ENCODE measurements at places on chromosomes 1 and 21.

GRCh38 chr1:161159913-161160243 is 578 bp downstream of the USP21 start:
- DNase-seq = no peak

DNA sequence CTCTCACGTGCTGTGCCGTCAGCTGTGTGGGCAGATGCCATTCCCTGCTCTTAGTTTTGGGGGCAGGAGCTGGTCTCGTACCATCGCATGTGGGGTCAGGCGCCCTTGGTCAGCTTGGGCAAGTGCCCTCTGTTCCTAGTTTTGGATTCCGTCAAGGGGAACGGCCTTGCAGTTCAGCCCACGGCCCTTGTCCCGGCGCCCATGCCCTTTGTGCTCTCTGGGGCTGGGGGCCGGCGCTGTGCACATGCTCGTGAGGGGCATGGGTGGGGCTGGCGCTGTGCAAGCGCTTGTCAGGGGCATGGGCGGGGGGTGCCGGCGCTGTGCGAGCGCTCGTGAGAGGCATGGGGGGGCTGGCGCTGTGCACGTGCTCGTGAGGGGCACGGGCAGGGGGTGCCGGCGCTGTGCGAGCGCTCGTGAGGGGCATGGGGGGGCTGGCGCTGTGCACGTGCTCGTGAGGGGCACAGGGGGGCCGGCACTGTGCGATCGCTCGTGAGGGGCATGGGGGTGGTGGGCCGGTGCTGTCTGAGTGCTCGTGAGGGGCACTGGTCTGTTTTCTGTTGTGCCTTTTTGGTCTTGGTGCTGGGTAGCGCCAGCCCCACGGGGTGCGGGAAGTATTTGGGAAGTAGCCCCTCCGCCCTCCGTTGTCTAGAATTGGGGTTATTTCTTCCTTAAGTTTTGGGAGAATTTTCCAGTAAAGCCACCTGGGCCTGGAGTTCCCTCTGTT is 29.5 kb upstream of the DIP2A start:
- DNase-seq = no peak

GRCh38 chr1:23551849-23552248 is 7.5 kb downstream of the ID3 start:
- DNase-seq = no peak

GRCh38 chr1:91948097-91948496 is 1.1 kb upstream of the BRDT start:
- no peak for DNase-seq

- no peak for DNase-seq
These were observed 2.9 kb upstream of the CAMK1G start for GRCh38 chr1:209580577-209580976.

DNA sequence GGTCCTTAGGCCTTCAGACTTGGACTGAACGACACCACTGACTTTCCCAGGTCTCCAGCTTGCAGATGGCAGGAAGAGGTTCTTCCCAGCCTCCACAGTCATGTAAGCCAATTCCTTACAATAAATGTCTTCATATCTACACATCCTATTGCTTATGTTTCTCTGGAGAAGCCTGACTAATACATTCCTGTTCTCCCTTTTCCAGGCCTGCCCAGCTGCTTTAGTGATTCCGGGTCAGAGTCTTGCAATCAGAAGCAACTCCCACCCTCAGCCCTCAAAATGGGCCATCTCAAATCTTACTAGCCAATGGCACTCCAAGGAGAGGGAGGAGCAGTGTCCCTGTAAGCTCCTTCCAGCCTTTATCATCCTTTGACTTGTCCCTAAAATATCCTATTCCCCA is 16.4 kb upstream of the CPT2 start:
- DNase-seq = no peak

DNA sequence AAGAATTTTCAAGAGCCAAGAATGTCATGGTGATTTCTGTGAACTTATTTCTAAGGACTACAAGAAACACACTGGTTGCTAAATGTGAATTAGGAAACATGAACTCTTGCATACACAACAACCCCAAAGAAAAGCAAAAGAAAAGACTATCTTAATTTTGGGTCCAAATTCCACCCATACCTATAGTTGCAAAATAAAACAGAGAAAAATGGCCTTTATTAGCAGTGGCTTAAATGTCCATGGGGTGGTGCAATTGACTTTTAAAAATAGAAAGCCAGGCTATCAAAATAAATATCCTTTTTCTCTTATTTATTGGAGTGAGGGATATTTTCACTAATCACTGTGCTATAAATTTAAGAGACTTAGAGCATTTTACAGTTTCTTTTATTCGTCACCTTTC is 80.9 kb upstream of the DPYD start:
- DNase-seq = no peak

GRCh38 chr1:152836870-152837269 is 5.8 kb upstream of the LCE6A start:
- DNase-seq = no peak

DNA sequence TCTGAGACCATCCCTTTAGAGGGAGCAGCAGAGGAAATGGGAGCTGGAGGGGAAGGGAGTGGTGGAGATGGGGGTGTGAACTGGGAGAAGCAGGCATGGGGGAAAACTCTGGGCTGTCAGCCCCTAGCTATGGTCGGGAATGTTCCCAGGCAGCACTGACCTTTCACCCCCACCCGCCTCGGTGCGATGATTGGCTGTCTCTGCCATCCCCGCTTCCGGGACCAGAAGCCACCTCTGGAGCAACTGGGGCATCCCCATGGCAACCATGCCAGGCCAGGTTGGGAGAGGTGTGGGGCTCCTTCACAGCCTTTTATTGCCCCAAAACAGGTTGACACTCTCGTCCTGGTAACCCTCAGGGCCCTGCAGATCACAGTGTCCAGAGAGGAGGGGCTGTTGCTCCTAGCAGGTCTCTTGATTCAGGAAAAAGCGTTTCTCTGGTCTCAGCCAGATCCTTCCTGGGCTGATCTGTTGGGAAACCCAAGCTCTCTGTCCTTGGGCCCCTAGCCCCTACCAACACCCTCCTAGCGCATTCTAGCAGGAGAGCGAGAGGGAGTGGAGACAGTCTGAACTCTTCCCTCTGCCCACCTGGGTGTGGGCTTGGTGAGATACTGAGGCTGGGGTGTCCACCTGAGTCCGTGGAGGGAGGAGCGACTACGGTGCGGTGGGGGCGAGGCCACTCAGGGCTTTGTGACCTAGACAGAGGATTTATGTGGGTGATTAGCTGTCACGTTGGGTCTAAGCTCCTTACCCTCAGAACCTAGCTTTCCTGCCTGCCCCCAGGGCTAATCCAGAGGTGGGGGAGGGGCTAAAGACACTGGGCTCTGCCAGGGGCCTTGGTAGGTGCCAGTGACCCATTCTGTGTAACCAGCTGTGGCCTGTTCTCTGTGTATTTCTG is 12.2 kb upstream of the SLC6A9 start:
- DNase-seq = no peak

- no peak for DNase-seq
These were observed 15.9 kb downstream of the LYPD8 start for GRCh38 chr1:248739572-248740205.

DNA sequence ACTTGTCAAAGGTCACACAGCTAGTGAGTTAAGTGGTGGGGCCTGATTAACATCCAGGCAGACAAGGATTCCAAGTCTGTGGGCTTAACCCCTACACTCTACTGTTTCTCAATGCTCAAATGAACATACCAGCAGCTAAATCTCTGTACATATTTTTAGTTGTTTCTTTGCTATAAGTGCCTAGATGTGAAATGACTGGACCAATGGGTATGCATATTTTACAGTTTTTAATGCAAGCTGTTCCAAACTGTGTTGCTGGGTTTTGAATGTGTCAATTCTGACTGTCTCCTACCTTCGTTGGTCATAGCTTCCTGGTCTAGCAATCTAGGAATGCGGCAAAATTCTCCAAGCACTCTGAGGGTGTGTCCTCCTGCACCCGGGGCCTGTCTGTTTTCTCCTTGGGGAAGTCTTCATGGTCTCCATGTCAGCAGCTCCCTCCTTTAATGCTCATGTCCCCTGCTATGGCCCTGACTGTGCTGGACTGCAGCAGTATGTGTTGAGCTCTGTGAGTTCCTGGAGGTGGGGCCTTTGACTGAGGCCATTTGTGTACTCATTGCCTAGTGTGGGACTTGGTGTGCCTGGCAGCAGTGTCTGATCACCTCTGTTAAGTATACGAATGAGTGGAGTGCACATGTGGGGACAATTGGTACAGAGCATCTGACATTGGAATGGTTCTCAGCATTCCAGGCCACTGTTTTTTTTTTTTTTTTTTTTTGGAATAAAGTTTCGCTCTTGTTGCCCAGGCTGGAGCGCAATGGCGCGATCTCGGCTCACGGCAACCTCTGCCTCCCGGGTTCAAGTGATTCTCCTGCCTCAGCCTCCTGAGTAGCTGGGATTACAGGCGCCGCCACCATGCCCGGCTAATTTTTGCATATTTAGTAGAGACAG is 72.9 kb upstream of the SLC2A1 start:
- DNase-seq = no peak

DNA sequence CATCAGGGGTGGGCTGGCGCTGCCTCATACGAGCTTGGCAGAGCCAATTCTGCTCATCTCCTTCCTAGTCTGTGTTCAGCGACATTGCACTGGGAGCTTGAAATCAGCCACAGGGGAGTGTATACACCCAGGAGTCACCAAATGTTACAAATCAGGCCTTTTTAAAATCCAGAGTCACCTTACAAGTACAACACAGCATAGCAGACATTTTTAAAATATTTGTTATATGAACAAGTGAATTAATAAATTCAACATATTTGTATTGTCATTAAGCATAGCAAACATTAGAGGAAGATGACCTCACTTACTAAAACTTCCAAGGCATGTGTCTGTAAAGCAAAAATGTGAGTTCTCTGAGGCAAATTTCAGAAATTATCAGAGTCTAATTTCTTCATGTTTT is 210.0 kb downstream of the HLX start:
- DNase-seq = no peak

GRCh38 chr21:37060296-37060695 is 12.6 kb downstream of the PIGP start:
- no peak for DNase-seq

DNA sequence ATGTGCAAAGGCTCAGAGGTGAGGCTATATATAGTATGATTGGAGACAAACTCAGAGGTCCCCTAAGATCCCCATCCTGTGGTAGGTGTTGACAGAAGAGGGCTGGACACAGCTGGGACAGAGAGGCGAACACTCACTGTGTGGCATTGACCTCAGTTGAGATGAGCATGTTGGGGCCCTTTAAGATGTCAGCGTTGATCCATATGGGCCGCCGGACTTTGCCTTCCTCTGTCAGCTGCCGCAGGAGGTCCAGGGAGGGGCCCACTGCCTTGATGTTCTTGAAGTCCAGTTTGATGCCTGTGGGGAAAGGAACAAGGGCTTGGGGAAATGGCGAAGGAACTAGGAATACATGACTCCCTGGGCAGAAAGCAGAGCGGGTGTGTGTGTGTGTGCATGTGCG is 8.8 kb downstream of the FAM151A start:
- no peak for DNase-seq

DNA sequence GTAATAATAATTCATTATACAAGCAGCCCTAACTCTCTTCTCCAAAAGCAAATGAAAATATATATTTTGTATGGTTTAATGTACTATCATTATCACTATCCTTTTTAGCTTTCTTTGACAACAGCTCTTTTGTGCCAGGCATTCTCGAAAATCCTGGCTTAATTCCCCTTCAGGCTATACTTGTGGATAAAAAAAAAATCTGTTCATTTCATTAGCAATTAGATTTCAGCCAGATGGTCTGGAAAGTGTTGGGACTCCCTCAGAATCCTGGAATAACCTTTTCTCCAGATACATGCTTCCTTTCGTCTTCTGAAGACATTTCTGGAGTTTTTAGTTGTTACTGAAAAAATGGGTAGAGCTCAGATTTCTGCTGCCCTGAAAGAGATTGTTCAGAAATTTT is 83.4 kb upstream of the PLPPR4 start:
- no peak for DNase-seq

DNA sequence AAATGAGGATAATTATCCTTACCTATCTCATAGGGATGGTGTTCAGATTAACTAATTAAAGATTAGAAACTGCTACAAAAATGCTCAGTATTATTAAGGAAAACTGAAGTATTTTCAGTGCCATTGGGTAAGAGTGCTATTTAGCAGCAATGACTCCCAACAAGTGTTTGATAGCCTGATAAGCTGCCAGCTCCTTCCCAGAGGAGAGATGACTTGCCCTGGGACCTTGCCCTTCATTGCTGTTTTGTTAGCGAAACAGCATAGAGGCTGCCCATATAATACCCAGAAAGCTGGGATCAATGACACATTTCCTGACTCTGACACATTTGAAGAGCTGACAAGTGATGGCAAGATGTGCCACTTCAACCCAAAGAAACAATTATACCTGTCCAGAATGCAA is 592.2 kb downstream of the ADGRL2 start:
- DNase-seq = no peak

- DNase-seq = no peak
These were observed 12.2 kb downstream of the FH start for GRCh38 chr1:241507189-241507863.

- no peak for DNase-seq
These were observed 75.5 kb downstream of the PRDM2 start for GRCh38 chr1:13775459-13775858.

GRCh38 chr1:195590649-195591048 is 1017.6 kb downstream of the KCNT2 start:
- DNase-seq = no peak

DNA sequence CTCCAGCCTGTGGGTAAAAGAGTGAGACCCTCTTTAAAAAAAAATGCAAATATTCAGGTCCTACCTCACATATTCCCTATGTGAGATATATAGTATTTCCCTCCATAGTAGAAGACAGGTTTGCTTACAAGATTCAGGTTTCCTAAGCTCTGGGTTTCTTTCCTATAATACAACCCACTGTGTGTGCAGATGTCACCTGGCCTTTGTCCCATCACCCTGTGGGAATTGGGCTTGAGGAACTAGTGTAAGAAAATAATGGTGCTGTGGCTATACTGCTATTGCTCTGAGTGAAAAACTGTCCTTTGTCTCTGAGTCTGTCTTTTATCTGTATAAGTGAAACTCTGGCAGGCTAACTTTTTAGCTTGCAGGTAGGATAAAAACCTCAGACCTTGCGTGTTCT is 13.0 kb downstream of the C1orf146 start:
- DNase-seq = no peak
